ENCODE measurements at places on chromosomes 3 and 15.

- DNase-seq = peak; percentile 12
Observed at GRCh38 chr3:101998256-101998926, 149.1 kb downstream of the NFKBIZ start.

DNA sequence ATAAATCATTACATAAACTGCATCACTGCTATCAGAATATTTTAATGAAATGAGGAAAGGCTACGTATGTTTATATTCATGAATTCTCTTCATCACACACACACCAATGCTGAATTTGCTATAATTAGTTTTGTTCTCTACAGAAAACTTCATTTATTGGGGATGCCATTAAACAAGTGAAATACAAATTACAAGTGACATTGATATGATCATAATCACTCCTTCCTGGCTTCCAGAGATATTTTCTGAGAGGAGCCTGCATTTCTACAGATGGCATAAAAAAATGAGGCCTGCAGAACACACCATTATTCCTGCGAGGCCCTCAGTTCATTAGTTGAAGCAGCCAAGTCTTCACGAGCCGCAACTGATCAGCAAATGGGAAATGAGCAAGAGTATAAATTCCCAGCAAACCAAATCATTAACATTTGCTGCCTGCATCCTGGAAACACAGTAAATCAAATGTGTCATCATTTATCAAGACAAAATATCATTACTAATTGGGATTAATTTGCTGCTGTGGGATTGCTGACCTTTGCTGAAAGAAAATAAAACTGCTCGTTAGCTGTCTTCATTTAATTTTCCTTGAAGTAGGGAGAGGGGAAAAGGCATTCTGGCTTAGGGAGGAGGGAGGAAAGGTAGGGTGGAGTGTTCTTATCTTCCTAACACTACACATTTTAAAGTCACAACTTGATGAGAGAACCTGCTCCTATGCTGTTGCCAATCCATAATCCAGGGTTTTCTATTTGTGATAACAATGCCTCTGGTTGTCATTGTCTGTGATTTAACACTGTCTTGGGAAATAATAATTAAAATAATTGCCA, 921.9 kb downstream of the SQOR start:
- DNase-seq = no peak

GRCh38 chr15:98232761-98233160, 272.3 kb downstream of the ARRDC4 start:
- DNase-seq = no peak

GRCh38 chr3:37625051-37625450, 236.6 kb upstream of the CTDSPL start:
- DNase-seq = no peak

DNA sequence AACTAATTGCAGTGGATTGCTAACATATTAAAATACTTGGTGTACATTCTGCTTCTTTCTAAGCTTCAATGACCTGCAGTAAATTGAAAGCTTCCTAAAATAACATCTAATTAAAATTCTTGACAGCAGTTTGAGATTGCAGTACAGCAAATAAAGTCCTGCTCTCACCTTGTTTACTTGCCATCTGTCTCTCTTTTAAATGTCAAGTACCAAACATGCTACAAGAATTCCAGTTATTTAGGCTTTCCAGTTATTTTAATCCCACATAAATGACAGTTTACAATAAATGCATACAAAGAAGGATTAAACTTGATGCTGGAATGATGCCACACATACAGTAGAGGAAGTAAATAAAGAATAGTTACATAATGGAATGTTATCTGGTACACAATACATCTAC, 33.2 kb downstream of the CBLB start:
- DNase-seq = no peak

- DNase-seq = peak; percentile 23
Observed at GRCh38 chr3:191051037-191051436, 148.0 kb upstream of the OSTN start.

GRCh38 chr3:161560008-161560637, 63.5 kb downstream of the OTOL1 start:
- DNase-seq = peak; percentile 41

DNA sequence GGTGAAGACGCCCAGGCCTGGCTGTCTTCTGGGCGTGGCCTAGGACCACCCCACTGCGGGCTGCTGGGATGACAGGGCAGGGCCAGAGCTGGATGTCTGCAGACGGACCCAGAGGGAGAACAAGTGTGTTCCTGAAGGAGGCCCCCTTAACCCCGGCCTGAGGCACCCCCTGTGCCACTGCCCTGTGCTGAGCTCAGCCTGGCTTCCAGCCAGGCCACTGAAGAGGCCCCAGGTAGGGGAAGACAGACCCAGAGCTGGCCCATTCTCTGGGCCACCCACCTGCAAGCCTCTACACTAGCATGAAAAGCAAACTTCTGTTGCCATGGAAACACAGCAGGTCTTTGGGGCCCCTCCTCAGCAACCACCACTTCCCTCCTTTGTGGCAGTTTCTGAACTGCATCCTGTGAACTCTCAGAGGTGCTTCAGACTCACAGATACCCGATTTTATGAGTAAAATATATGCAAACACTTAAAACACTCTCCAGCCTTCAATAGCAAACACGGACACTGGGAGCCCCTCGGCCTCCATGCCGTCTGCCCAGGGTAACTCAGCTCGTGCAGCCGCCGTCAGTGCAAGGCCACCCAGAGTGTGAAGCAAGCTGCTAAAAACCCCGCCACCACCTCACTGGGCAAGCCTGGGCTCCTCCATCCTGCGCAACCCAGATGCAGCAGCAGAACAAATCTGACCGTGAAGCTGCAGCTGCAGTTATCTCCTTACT, 42.5 kb downstream of the CMTM6 start:
- no peak for DNase-seq

GRCh38 chr3:195251336-195252065, 19.5 kb downstream of the XXYLT1 start:
- DNase-seq = no peak

DNA sequence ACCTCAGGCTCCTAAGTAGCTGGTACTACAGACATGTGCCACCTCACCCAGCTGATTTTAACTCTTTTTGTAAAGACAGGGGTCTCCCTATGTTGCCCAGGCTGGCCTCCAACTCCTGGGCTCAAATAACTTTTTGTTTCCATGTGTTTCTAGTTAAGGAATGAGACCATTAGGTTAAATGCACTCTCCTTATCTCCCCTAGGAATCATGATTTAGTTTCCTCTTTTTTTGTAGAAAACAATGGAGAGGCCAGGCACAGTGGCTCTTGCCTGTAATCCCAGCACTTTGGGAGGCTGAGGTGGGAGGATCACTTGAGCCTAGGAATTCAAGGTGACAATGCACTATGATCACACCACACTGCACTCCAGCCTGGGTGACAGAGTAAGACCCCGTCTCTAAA, 198.8 kb upstream of the C2CD4B start:
- DNase-seq = no peak

DNA sequence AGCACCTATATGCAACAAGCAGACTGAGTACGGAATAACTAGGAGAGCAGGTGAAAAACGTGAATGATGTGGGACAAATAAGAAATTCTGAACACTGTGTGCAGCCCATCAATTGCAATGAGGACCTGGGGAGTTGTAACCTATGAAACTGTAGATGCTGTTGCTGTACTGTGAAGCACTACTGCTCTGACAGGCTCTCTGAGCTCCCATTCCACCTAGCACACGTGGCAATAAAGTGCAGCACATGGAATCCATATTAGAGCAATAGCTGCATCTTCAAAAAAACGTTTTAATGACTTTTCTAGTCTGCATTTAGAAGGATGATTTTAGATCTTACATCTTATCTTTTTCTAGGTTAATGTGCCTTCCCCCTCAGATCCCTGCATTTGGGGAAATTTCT, 748.7 kb upstream of the GOLIM4 start:
- no peak for DNase-seq

GRCh38 chr3:119195911-119196310, 22.5 kb downstream of the UPK1B start:
- no peak for DNase-seq

GRCh38 chr15:78907577-78907976, 34.9 kb downstream of the MORF4L1 start:
- no peak for DNase-seq

DNA sequence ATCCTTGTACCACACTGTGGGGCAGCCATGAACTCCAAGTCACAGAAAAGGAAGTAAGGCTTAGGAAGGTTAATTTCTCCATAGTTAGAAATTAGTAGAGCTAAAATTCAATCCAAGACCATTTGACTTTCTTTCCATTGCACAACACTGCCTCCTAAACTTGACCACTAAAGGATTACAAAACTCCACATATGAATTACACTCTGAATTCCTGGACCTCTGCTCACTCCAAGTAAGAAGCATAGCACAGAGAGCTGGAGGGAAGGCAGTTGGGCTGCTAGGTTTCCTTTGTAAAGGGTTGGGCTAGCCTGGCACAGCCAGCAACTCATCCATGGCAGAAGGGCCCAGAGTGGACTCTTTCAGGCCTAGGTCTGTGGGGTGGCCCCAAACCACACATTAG, 134.4 kb downstream of the MYLK start:
- DNase-seq = peak; percentile 99

GRCh38 chr3:164004205-164004604, 1074.1 kb downstream of the SI start:
- no peak for DNase-seq

- DNase-seq = peak; percentile 58
Observed at GRCh38 chr3:59540241-59540640, 490.4 kb upstream of the CFAP20DC start.

- DNase-seq = no peak
Observed at GRCh38 chr3:73451301-73451944, 173.3 kb downstream of the PDZRN3 start.

GRCh38 chr3:38588371-38588971, 61.0 kb downstream of the SCN5A start:
- DNase-seq = no peak

DNA sequence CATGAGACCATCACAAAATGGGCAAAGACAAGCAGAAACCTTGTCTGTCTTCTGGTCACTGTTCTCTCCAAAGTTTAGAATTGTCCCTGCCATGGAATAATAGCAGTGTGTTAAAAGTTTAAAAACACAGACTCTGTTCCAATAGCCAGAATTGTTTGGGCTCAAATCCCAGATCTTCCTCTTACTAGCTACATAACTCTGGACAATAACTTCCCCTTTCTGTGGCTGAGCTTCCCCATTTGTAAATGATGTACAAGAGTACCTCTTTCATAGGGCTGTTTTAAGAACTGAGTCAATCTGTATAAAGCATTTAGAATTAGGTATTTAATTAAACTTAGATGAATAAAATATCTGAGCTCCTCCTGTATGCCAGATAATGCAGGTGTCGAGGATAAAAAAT, 623.0 kb downstream of the NTRK3 start:
- DNase-seq = no peak
